ENCODE measurements at places on chromosomes 7 and 10.
A peak's percentile ranks its signal among the peaks of the same experiment; 100 is the strongest.

- no peak for DNase-seq
Measured at GRCh38 chr10:84429926-84430520, 101.6 kb downstream of the CCSER2 start.

- no peak for DNase-seq
Measured at GRCh38 chr10:71092812-71093401, 119.5 kb upstream of the UNC5B start.

GRCh38 chr10:228366-228765, 93.1 kb downstream of the ZMYND11 start:
- DNase-seq = no peak

- peak; percentile 25 for DNase-seq
Measured at GRCh38 chr7:45689011-45689796, 115.0 kb downstream of the ADCY1 start.

GRCh38 chr10:104546756-104547155, 94.3 kb upstream of the SORCS3 start:
- no peak for DNase-seq

DNA sequence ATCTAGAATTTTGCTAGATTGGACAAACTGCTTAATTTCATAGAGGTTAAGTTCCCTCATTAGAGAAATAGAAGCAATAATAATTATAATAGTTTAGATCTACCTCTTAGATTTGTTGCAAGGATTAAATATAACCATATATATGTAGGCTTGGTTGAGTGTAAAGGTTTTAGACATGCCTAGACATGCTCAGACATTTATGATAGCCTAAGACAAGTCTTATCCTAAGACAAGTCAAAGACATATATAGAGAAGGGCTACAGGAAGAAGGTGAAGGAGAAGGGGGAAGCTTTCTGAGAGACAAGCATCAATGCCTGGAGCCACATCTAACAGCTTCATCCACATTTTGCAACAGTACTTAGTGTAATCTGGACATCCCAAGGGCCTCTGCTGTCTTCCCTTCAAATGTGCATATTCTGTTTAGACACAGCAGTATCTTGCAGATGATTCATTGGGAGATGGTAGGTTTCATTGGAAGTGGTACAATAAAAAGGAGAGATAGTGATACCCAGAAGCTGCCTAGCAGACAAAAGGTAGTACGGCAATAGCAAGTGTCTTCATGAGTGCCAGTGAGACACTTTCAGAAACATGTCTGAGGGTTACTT, 146.5 kb downstream of the HGF start:
- DNase-seq = no peak

DNA sequence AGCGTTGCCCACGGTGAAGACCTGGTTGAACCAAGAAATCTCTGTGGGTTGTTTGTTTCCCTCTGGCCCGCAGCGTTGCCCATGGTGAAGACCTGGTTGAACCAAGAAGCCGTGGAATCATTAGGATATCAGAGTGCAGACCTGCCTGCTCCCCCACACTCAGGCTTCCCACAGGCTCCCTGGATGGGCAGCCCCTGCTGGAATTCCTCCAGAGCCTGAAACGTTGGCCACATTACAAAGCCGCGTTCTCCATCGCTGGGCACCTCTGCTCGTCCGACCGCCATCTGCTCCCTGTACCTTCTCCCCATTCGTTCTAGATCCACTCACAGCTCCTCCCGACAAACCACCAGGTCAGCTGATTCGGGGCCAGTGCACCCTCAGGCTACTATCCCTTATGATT, 266.9 kb upstream of the SHH start:
- no peak for DNase-seq

- no peak for DNase-seq
Measured at GRCh38 chr7:23216021-23216420, 30.6 kb upstream of the GPNMB start.

- DNase-seq = no peak
Measured at GRCh38 chr7:151847681-151848081, 29.2 kb downstream of the PRKAG2 start.

- peak; percentile 64 for DNase-seq
Measured at GRCh38 chr7:75842836-75843446, 29.3 kb upstream of the CCL24 start.

GRCh38 chr10:79176949-79177602, 108.3 kb downstream of the ZMIZ1 start:
- no peak for DNase-seq

- DNase-seq = peak; percentile 29
Measured at GRCh38 chr10:35574924-35575352, 30.2 kb upstream of the GJD4 start.

- DNase-seq = no peak
Measured at GRCh38 chr7:35623381-35623780, 71.6 kb downstream of the HERPUD2 start.
